ENCODE measurements at places on chromosomes 13 and 19.

GRCh38 chr13:59178344-59178743 is 985.4 kb downstream of the DIAPH3 start:
- DNase-seq = no peak

- DNase-seq = no peak
These were observed 28.5 kb upstream of the RBM26 start for GRCh38 chr13:79434556-79434955.

DNA sequence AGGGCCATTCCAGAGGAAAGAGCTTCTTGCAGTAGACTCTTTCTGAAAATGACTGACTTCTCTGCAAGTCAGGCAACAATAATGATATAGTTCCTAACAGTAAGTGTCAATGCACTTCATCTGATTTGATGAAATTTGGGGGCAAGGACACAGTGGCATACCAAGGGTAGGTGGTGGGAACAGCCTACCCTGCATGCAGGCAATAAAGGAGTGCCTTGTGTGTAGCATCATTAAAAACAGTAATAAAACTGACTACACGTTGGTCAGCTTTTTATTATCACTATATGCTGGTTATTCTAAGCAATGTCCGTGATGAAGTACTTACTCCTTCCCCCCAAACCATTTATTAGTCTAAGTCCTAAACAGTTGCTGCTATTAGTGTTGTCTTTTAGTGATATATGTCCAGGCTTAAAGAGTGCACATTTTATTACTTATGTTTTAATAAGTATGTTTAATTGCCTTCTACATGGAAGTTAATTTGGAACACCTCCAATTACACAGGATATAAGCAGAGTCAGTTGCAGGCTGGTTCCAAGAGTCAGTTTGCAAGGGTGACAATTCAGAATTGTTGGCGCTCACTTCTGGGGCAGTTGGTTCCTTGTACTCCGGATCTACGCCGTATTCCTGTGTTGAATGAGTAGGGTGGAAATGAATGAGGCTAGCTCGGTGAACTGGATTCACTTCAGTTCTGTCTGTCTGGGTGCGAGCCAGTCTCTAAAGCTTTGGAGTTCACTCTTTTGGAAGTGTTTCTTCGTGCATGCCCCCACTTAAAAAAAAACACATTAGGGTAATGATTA is 84.0 kb downstream of the RGCC start:
- DNase-seq = no peak

DNA sequence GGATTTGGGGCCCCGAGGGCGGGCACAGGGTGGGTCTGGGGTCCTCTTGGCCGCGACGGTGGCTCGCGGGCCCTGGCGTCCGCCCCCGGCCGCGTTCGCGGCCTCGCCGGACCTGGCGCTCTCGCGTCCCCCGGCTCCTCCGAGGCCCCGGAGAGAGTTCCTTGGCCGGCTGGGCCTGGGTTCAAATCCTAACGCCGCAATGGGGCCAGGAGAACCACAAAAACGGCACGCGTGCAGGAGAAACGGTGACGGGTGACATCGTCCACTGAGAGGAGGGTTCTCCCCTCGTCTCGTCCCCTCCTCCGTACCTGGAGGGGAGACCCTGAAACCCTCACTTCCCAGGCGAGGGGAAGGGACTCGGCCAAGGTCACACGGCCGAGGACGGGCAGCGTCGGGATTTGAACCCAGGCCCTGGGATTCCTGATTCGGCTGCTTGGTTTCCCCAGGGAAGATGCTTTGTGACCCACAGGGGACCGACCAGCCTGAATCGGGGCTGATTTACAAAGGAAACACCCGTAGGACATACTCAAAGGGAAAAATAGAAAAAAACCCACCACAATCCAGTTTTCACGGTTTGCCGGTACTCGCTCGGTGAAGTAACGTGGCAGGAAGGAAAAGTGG is 624 bp downstream of the SAFB start:
- DNase-seq = no peak

DNA sequence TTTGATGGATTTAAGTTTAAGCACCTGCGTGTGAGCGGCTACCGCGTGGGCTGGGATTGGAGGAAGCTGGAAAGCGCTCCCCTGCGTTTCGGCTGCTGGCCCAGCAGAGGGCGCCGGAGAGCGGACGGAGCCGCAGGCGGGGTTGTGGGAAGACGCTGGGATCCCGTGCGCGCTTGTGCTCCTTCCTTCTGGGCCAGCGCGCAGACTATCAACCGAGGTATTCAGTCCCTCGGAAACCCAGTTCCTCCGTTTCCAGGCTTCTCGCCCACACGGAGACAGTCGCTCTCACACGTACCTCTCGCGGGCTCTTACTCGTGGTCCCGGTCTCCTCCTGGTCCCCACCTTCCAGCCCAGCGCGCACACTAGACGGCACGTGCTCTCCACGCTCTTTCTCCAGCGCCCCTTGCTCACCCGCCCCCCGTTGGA is 28.8 kb downstream of the EPN1 start:
- no peak for DNase-seq

DNA sequence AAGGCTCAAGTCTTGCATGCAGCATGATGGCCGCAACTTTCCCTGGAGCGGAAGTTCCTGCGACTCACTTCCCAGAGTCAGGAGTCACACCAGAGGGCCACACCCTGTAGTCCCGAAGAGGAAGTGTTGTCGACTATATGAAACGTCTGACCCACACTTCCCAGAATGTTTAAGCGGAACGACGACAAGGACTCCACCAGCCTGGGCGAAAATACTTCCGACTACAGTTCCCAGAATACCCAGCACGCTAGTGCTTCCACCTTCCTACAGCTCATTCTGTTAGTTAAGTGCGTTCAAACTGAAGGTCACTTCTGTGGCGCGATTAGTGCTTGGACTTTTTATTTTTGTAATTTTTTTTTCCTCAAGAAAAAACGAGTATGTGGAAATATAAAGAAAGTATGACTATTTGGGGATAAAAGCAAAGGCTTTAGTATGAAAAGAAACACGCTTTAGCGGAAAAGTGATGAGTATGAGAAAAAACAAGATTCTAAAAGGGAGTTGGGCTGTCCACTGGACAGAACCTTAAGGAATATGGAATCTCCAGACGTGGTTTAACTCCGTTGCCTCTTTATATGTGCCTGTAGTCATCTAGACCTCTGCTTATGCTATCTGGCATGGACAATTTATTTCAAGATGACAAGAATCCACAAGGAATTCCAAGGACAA is 15.5 kb upstream of the ZNF112 start:
- DNase-seq = no peak

DNA sequence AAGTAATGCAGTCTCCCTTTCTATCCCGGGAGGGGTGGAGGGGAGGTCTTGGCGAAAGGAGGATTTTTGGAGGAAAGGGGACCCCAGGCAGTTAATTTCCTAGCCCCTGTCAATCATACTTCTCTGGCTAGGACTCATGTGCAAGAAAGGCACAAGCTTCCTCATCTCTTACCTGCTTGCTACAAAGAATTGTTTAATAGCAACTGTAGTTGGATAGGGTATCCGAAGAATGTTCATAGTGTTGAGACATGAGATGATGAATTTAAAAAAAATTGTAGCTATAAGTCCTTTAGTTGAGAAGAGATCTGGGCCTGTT is 525 bp downstream of the BORA start:
- DNase-seq = no peak

- no peak for DNase-seq
These were observed 340.3 kb downstream of the OLFM4 start for GRCh38 chr13:53368948-53369347.

GRCh38 chr13:28628241-28628640 is 30.7 kb upstream of the POMP start:
- DNase-seq = no peak

DNA sequence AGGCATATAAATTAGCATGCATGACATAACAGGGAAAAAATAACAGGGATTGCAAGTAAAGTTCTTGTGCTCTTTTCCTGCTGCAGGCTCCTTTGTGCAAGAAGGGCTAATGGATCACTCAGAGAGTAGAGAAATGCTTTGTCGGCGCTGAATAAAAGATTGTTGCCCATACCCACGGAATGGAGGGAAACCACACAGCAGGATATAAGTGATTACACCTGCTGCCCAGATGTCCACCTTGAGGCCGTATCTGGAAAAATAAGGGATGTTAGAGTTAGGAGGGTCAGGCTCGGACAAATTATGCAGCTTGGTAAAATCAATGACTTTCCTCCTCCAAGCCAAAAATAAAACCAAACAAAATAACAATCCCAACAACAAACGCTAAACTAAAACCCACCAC is 322.3 kb downstream of the DCLK1 start:
- DNase-seq = no peak

DNA sequence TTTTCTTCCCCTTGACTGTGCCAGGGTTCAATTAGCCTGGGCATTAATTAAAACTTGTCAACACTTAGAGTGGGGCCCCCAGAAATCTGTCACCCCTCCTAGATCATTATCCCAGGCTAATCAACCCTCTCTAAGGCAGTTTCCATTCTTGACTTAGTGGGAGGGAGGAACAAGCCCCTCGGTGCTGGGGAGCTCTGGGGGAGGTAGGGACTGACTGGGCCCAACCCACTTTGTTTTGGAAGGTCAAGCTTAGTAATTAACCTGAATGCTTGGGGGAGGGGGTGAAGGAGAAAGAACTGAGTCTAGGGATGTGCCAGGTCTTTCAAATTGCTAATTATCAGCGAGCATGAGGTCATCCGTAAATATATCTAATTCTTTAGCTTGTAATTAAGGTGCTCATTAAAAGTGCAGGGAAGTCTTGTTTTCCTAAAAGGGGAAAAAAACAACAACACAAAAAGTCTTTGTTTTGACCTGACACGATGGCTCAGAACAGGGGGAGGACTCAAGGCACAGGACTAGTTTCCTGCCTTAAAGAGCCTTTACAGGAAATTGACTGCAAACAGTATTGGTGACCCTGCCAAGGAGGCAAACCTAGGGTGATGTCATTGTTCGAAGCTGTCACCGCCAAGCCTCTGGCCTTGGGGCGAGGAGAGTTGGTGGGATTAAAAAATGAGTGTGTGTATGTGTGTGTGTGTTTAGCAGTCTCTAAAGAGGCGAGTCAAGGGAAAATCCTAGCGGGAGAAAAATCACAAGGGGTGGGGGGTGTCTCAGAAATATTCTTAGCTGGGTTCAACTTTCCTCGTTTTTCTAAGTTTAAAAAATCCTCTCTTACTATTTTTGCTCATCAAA is 19.4 kb downstream of the ACTN4 start:
- DNase-seq = peak; percentile 37

- DNase-seq = no peak
These were observed 61.6 kb downstream of the CEBPG start for GRCh38 chr19:33434886-33435705.

DNA sequence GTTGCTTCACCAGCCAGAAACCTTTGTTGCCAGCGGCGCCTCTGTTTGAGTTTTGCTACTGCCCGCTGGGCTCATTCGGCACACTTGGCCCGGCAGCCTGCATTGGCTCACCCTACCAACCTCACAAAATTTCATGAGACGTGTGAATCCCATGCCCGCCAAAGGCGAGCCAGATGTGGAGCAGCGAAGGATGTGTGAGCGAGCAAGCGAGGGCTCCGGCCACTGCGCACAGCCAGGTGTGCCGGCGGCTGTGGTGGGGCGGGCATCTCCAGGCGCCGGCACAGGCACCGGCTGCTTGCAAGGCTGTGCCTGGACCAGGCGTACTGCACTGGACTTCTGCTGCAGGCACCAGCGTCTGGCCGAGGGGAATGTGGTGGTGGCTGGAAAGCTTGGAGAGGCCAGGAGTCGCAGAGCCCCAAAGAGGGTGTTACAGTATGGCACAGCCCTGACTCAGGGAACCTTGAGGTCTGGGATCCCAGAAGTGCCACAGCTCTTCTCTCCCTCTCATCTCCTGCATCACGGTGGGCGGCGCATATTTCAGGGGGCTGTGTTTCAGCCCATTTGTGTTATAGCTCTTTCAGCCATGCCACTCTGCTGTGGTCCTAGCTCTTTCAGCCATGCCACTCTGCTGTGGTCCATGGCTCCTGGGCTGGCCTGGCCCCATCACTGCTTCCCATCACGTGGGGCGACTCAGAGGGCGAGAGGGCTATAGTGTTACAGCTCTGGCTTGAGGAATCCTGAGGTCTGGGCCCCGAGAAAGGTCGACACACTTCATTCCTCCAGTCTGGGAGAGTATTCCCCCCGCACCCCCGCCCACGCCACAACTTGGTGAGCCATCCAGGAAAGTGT is 592.0 kb upstream of the SLITRK5 start:
- no peak for DNase-seq

- no peak for DNase-seq
These were observed 11.0 kb downstream of the CTU1 start for GRCh38 chr19:51097166-51097738.

GRCh38 chr13:66328476-66328875 is 901.7 kb downstream of the PCDH9 start:
- DNase-seq = no peak

DNA sequence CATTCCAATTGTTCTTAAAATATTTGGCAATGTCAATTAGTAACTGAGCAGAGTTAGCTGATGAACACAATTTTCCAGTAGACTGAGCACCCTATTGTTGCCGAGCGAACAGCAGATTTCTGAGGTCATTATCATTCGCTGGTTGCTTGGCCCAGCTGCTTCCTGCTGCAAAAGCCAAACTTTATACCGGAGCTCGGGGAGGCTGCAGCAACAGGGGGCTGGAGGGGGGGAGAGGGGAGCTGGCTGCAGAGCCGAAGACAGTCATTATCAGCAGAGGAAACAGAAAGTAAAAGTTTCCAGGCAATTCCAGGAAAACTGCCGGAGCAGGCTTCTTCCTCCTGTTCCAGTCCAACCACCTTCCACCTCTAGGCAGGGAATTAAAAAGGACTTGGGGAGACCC is 77.9 kb downstream of the ZNF536 start:
- no peak for DNase-seq

DNA sequence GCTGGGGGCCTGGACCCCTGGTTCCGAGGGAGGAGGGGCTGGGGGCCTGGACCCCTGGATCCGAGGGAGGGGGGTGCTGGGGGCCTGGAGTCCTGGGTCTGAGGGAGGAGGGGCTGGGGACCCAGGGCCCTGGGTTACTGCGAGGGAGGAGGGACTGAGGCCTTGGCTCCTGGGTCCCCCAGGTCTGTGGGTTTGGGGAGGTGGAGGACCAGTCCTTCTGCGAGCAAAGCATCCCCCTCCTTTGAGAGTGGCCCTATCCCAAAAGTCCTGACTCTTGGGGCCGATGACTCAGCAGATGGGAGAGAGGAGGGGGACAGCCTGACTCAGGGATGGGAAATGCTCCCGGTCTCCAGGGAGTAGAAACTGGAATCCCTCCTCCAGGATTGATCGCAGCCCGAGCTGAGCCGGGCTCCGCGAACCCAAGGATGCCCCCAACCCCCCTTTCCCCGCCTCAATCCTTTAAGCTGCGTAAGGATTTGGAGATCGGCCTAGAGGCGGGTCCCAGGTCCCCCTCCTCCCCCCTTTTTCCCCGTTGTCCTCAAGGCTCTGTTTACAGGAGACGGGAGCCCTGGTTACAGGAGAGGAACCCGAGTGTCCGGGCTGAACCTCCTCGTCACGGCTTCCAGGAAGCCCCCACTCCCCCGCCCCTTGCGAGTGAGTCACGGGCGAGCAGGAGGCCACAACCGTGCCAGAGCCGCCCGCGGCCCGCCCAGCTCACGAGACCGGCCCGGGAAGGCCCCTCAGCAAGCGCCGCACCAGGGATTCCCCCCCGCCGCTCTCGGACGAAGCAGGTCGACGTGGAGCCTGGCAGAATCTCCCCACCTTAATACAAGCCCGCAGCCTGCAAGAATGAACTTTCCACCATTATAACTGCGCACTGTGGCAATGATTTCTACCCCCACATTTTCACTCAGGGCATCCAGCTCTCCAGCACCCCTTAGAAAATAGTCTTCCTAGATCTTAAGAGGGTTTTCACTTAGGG is 3.0 kb upstream of the ZFP36 start:
- peak; percentile 98 for DNase-seq
